ENCODE measurements at places on chromosomes 11 and 22.

DNA sequence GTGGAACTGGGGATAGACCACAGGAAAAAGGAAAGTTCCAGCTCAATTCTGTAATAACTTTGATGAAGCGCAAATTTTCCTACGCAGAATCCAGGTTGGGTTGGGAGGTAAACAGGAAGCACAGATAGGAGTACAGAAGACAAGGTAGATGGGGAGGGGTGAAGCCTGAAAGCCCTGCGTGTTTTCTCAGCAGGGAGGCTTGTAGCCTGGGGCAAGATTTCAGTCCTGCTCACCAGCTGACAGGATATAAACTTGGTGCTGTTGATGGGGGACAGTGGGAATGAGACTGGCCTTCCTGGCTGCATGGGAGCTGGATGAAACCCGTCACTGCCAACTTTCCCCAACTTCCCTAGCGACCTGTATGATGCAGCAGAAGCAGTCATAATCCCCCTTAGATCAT, 114.9 kb downstream of the ARHGAP32 start:
- no peak for DNase-seq

GRCh38 chr11:18254781-18255361, 6.4 kb upstream of the SAA2 start:
- DNase-seq: no peak

DNA sequence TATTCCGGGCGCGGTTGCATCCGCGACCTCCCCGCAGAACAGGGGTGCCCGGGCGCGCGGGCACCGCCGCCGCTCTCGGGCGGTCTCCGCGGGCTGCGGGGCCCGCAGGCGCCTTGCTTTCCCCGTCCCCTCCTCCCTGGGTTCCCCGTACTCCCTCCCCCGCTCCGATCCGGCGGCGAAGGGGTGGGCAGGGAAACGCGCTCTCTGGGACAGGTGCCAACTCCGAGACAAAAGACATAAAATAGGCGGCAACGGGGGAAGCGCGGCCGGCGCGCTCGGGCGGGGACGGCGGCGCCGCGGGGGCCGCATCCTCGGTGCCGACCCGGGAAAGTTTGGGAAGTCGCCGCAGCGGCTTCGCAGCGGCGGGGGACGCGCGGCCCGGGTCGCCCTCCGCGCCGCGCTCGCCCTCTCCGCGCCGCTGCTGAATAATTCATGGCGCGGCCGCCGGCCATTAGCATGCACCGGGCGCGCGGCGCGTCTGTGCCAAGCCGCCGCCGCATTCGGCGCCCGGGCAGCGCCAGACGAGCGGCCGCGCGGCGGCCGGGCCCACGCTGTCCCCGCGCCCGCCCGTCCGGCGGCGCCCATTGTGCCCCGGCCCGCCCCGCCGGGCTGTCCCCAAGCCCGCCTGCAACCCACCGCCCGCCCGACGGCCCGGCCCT, 78.7 kb upstream of the PPARA start:
- DNase-seq: peak; percentile 94

- no peak for DNase-seq
Observed at GRCh38 chr22:42985531-42985905, 29.4 kb downstream of the PACSIN2 start.

- no peak for DNase-seq
Observed at GRCh38 chr11:8671651-8672062, 10.8 kb downstream of the TRIM66 start.

DNA sequence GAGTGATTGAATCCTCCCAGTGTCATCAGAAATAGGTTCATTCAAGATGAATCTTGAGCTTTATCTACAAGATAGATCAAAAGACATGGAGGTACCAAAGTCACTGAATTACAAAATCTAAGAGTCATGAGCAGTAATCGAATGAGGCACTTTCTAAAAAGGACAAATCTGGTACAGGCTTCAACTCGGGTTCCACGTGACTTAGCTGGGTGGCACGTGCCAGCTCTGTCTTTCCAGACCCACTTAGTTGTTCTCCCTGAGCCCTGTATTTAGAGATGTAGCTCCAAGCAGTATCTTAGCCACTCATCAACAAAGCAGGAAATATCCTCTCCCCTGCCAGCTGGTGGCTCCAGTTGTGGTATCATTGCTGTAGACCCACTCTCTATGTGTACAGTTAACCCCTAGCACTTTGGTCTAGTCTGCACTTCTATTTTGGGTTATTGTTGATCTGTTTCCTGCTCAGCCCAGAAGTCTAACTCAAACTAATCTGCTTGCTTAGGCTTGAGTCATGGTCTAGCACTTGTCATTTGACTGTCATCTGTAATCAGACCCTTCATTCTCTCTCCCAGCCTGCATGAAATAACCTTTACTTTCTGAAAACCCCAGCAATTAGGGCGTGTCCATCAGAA, 528.7 kb downstream of the ETS1 start:
- no peak for DNase-seq

DNA sequence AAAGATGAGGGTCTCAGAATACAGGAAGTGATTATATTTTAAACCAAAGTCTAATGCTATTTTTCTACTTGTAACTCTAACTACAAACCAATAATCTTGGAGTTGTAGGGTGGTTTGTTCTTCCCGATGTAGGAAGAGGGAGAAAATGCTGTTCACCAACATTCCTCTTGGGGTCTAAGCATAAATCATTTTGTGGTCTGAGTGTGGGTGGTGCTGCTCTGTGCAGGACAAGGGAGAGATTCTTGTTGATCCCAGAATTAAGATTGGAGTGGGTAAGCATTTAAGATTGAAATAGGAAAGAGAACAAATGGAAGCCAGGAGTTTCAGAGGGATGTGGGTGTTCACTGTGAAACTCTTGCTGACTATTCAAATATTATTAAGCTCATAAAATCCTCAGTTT, 38.6 kb upstream of the MMP13 start:
- peak; percentile 65 for DNase-seq

DNA sequence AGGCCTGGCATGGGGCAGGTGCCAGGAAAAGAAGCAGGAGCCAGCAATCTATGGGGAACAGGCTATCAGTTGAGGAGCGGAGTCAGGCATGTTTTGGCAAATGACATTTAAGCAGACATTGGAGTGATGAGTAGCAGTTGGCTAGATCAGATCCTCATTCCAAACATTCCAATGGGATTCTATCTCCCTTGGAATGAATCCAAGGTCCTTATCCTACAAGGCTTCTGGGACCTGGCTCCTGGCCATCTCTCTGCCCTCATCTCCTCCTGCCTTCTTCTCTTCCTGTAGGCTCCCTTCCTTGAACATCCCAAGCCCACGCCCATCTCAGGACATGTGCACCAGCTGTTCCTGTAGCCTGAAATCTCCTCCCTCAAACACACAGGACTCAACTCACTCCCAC, 1074.5 kb downstream of the TBC1D22A start:
- DNase-seq: peak; percentile 2

Data from fibroblast of mammary gland (primary cell).